ENCODE measurements at places on chromosomes 11 and 22.

DNA sequence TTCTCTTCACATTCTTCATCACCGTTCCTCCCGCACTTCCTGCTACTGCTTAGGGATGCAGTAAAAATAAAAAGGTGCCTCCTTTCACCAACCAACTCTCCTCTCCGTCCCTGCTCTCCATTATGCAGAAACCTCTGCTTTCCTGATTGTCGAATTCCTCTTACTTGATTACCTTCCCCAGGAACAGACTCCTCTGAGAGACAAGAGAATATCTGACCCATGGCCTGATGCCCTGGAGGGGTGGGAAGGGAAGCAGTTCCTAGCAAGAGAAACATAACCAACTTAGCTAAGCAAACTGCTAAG lies 80.9 kb downstream of the TRIM29 start:
- H3K27me3 ChIP-seq: peaks cover 5% of the 10 kb centered on the region
- H3K4me3 ChIP-seq: no peak overlapping the region
- H3K4me1 ChIP-seq: no peaks in the 10 kb centered on the region

GRCh38 chr11:64900263-64900678 lies 16.7 kb downstream of the ATG2A start:
- H3K4me1 ChIP-seq: peaks cover 5% of the 10 kb centered on the region
- no peaks in the 10 kb centered on the region for H3K27me3 ChIP-seq
- no peak overlapping the region for H3K4me3 ChIP-seq
- peak; percentile 61 for DNase-seq

- no peaks in the 10 kb centered on the region for H3K36me3 ChIP-seq
- H3K27ac ChIP-seq: no peak overlapping the region
- H3K27me3 ChIP-seq: no peaks in the 10 kb centered on the region
- no peak for DNase-seq
- H3K4me1 ChIP-seq: no peaks in the 10 kb centered on the region
- no peak overlapping the region for H3K4me3 ChIP-seq
Measured at GRCh38 chr11:91932151-91932821, 292.3 kb upstream of the FAT3 start.

GRCh38 chr11:110850846-110851245 lies 138.6 kb upstream of the ARHGAP20 start:
- no peak for DNase-seq
- H3K4me1 ChIP-seq: no peaks in the 10 kb centered on the region
- H3K4me3 ChIP-seq: no peak overlapping the region
- H3K36me3 ChIP-seq: peaks cover 2% of the 10 kb centered on the region
- H3K27me3 ChIP-seq: peaks cover 8% of the 10 kb centered on the region
- H3K27ac ChIP-seq: no peak overlapping the region

GRCh38 chr11:66317723-66318599 lies 1.1 kb upstream of the CD248 start:
- H3K36me3 ChIP-seq: peaks cover 4% of the 10 kb centered on the region
- H3K4me1 ChIP-seq: peaks cover 59% of the 10 kb centered on the region
- peak overlapping the region; percentile 75 for H3K4me3 ChIP-seq

- DNase-seq: no peak
- no peaks in the 10 kb centered on the region for H3K4me1 ChIP-seq
- H3K36me3 ChIP-seq: peaks cover 36% of the 10 kb centered on the region
- H3K4me3 ChIP-seq: no peak overlapping the region
- H3K27me3 ChIP-seq: no peaks in the 10 kb centered on the region
Measured at GRCh38 chr11:74084796-74085541, 76.1 kb upstream of the UCP3 start.

DNA sequence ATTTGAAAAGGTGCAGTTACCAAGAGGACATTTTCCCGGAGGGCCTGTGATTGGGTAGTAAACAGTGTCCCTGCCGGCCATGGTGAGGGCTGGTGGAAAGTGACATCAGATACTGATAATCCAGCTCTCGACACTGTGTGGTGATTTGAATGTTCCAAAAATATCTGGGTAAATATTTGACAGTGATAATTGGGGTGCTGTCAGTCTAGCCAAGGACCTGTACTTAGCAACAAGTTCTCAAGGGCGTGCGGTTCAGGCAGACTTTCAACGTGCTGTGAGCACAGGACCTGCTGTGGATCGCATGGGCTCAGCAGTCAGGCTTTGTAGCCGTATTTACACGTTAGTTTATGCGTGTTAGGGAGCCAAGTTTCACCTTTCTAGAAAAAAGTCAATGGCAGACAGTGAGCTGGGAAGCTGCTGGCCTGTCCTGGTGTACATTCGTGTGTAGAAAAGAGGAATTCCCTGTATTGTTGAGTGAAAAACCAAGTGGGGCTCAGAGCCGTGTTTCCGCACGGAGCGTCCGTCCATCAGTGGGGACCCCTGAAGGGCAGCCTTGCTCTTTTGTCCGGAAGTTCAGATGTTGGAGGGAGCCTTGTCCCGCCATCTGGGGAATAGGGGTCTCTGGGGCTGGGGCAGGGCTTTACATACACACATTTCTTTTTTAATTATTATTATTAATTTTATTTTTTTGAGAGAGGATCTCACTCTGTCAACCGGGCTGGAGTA lies 11.3 kb downstream of the TRMU start:
- no peak overlapping the region for H3K4me3 ChIP-seq
- H3K27ac ChIP-seq: no peak overlapping the region
- no peak for DNase-seq
- no peaks in the 10 kb centered on the region for H3K4me1 ChIP-seq

Measured in activated naive CD8-positive, alpha-beta T cell treated with anti-CD3 and anti-CD28 coated beads for 36 hours (primary cell).